ENCODE measurements at places on chromosomes 7 and 10.

GRCh38 chr10:75180592-75180991 lies 30.0 kb upstream of the VDAC2 start:
- DNase-seq, result no peak

DNA sequence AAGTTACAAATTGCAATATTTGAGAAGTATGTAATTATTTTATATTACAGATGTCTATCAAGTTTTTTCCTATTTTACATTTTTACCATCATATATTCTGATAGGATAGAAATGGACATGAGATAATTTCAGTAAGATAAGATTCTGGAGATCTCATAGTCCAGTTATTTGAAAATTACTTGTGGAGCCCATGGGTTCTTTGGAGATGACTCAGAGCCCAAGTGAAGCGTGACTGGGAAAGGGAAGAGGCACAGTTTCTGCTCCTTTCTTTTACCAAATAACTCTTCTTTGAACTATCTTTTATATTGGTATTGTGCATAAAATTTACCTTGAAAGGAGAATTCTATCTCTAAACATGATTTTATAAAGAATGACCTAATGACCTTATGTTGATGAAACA lies 2.4 kb downstream of the CD36 start:
- peak; percentile 62 for DNase-seq

- peak; percentile 33 for DNase-seq
These were observed 37.2 kb upstream of the GATA3 start for GRCh38 chr10:8017277-8017676.

GRCh38 chr7:6284055-6284400 lies 11.6 kb upstream of the CYTH3 start:
- peak; percentile 50 for DNase-seq

GRCh38 chr10:124389613-124390361 lies 28.9 kb downstream of the OAT start:
- no peak for DNase-seq

DNA sequence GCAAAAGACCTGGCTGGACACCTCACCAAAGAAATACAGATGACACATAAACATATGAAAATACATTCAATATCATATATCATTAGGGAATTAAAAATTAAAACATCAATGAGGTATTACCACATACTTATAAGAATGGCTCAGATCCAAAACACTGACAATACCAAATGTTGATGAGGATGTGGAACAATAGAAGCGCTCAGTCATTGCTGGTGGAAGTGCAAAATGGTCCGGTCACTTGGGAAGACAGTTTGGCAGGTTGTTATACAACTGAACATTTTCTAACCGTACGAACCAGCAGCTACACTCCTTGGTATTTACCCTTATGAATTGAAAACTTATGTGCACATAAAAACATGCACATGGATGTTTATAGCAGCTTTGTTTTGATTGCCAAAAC lies 38.5 kb downstream of the ZMYND11 start:
- DNase-seq, result no peak

- no peak for DNase-seq
These were observed 5.6 kb upstream of the SLF2 start for GRCh38 chr10:100907175-100907574.

DNA sequence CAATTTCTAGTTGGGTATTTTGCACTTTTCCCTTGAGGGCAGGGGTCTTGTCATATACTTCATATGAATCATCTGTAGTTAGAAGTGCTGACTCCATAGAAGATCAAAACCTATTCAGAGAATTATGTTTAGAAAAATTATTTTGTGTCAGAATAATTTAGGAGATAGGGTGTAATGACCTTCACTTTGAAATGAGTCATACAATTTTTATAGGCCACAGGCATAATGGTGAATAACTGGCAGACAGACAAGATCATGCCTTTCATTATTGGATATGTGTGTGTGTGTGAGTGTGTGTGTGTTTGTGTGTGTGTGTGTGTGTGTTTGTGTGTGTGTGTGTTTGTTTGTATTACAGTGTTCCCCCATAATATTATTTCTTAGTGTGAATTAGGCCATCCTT lies 523.0 kb downstream of the ANKRD7 start:
- DNase-seq, result no peak

DNA sequence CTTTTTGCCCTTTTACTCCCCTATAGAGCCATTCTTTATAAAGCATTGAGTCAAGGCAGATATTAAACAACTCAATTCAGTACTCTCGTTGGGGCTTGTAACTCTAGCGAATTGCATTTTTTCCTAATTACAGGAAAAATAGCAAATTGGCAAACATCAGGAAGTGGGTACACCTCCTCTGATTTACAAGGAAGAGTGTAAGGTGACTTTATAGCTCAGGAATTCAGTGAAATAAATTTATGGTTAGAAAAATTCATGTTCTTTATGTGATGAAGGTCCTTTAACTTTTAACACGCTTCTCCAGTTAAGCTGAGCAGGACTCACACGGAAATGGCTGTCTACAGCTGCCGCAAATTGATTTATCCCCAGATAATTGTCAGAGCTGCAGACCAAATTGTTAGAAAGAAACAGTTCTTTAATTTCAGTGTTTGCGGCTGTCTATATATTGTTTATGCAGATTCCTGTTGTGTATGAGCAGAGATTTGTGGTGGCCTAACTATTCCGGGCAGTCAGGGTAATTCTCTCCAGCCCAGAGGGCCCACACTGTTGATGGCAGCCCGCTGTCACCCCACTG lies 151.1 kb upstream of the MKI67 start:
- peak; percentile 34 for DNase-seq

- DNase-seq, result no peak
These were observed 22.4 kb downstream of the ADGRA1 start for GRCh38 chr10:133110133-133110532.

- DNase-seq, result no peak
These were observed 105.6 kb upstream of the GPR26 start for GRCh38 chr10:123560301-123561140.

- DNase-seq, result no peak
These were observed 97.9 kb upstream of the IL6 start for GRCh38 chr7:22629056-22629455.

GRCh38 chr10:50498465-50498864 lies 125.3 kb downstream of the SGMS1 start:
- no peak for DNase-seq

GRCh38 chr7:45582868-45583277 lies 8.7 kb downstream of the ADCY1 start:
- DNase-seq, result no peak

DNA sequence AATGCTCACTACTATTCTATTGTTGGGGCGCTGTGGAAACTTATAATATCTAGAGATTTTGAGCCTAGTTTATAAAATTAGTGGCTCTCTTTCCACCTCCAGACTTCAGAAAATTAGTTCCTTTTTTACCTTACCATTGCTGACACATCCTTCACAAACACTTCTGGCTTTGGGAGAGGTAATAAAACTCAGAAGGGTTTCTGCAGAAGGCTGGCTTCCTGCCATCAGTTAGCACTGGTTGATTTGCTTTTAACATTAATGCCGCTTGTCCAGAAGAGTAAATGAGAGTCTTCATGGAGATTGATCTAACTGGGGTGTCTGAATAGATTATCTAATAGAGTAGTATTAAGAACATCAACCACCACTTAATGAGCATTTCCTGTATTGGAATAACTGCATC lies 20.3 kb downstream of the ACSM6 start:
- DNase-seq, result peak; percentile 42

Measured in fibroblast of skin of right quadriceps (primary cell).